ENCODE measurements at places on chromosomes 1 and 21. TPM values are rescaled to one million over a fixed set of nuclear protein-coding genes. Genes with fewer than 3 reads are reported as not detected.

DNA sequence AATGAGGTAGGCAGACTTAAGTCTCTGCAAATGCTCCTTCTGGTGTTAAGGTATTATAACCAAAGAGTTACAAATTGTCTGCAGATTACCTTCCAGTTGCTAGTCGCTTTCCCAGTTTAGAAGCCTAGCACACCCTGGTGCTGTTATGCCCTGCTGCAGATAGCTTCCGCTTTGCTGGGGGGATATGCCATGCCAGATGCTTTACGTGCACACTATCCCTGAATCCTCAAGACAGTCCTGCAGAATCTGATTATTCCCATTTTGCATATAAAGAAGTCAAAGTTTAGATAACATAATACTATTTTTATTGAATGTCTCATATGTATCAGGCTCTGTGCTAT lies 166.5 kb downstream of the DHRS3 start:
- no peak for DNase-seq

DNA sequence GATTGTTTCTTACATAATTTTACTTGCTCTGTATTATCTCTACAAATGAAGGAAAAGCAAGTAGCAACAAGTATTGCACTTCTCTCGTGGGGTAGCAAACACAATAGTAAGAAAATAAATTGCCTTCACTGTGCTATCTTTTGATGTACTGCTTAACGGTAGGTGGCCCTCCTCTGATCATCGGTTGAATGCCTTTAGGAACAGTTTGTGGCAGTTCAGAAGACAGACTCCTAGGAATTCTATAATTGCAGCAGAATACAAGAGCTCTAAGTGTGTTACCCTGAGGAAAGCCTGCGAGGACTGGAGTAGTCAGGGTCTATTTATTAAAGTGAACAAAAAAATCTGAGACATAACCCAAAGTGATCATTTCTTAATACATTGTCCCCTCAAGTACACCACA lies 1135.9 kb downstream of the KCNT2 start:
- no peak for DNase-seq

- DNase-seq = no peak
These were observed 265.8 kb upstream of the CSF3R start for GRCh38 chr1:36748466-36748865.

DNA sequence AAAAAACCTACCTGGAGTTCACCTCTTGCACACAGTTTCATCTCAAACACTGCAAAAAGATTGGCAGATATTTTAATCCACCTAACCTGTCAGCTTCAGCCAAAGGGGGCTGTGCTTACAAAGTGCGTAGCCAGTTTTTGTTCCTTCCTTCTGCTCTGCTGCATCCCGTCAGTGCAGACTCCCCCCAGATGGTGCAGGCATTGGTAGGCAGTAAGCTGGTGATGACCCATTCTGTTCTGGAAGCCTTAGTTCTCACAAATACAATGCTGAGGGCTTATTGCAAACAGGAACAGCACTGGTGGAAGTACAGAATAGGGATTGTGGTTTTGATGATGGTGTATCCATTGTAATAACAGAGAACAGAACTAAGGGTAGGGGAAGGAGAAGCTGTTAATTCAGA lies 239.5 kb downstream of the RYR2 start:
- no peak for DNase-seq

DNA sequence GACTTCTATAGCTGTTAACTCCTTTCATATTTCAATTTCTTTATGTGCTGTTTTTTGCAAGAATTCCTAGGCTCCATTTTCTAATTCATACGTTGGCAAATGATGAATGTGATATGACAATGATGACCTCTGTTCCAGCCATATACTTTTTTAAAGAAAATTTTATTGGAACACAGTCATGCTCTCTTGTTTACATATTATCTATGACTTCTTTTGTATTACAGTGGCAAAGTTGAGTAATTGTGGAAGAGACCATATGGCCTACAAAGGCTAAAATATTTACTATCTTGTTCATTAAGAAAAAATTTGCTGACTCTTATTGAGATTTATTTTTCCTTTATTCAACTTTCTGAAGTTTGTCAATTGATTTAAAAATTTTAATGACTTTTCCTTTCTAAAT lies 7.1 kb downstream of the IFI44L start:
- DNase-seq = no peak

GRCh38 chr1:225977937-225978748 lies 21.0 kb downstream of the SDE2 start:
- peak; percentile 10 for DNase-seq

GRCh38 chr1:53460211-53460634 lies 1.0 kb downstream of the DMRTB1 start:
- DNase-seq = no peak

DNA sequence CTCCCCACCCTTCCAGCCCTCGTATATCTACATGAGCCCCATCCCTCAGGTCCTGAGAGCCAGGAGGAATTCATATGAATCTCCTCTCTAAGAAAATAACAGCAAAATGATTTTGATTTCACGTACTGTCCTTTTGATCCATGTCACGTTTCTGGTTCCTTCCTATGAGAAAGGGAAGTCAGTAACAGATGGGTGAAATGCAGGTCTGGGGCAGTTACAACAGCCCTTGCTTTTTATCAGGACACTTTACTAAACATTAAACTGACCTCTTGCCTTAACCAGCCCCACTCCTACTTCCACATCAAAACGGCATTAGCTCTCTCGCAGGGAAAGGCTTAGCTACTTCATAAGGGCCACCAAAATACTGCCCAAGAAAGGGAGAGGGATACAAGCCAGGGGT lies 59.0 kb downstream of the SPATA46 start:
- no peak for DNase-seq

DNA sequence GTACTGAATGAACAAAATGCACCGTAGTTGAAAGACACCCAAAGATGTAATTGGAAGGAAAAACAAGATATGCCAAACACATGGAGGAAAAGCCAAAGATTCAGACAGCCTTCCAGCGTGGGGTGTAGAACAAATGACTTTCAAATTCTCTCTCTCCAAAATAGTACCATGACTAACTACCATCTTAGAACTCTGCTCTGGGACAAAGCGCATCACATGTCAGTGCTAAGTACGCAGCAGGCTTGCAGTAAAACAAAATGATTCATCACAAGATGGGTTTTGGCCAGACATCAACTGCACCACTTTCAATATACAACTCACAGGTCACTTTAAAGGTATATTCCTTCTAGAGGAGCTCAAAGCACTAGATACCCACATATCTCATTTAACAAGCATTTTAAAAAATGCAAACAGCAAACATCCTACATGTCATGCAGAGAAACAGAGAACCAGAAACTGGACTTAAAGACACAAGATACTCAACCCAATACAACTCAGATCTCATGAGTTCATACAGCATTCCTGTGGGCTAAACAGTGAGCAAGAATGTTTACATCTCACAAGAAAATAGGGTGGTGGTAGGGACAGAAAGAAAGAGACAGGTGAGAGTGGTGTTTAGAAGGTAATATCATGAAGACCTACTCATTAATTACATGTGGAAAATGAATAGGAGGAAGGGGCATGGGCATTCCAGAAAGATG lies 75.7 kb downstream of the BCAR3 start:
- no peak for DNase-seq

DNA sequence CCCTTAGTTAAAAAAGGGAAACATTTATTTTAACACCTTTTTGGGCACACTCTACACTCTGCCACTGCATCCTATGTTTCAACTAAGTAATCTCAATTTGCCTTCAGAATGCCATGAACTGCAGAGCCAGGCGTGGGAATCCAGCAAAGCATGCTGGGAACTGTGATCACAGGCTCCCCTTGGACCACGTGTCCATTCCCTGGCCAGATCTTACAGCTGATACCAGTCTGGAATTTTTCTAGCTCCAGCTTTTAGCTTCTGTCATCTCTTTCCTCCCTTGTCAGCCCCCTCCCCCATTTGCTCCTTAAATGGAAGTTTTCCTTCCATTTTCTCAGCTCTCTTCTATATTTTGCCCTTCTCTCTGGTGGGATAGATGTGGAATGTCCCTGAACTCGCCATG lies 29.4 kb downstream of the RCSD1 start:
- no peak for DNase-seq

- peak; percentile 58 for DNase-seq
These were observed 10.6 kb upstream of the GADD45A start for GRCh38 chr1:67674260-67675011.

DNA sequence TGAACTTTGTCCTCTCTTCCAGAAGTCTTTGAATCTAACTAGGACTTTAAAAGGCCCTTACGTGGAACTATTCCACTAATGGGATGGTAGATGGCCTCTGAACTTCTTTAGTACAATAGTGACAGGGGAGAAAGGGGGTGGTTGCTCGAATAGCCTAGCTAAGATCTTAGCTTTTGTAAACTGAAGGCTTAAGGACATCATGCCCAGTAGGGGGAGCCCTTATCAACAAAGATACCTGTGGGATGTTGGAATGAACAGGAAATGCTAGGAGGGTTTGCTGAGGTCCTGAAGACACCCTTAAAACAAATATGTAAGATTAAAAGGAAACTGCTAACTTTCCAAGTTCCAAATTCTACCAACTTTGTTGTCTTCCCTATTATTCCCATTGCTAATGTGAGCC lies 33.2 kb downstream of the NHLH2 start:
- peak; percentile 28 for DNase-seq

- DNase-seq = no peak
These were observed 105.0 kb downstream of the FNBP1L start for GRCh38 chr1:93552741-93553455.

GRCh38 chr1:233282582-233282886 lies 13.0 kb downstream of the PCNX2 start:
- DNase-seq = no peak

- peak; percentile 59 for DNase-seq
These were observed 27.1 kb upstream of the LEPR start for GRCh38 chr1:65393347-65393746.

- DNase-seq = no peak
These were observed 38.3 kb downstream of the ECE1 start for GRCh38 chr1:21251773-21252471.

DNA sequence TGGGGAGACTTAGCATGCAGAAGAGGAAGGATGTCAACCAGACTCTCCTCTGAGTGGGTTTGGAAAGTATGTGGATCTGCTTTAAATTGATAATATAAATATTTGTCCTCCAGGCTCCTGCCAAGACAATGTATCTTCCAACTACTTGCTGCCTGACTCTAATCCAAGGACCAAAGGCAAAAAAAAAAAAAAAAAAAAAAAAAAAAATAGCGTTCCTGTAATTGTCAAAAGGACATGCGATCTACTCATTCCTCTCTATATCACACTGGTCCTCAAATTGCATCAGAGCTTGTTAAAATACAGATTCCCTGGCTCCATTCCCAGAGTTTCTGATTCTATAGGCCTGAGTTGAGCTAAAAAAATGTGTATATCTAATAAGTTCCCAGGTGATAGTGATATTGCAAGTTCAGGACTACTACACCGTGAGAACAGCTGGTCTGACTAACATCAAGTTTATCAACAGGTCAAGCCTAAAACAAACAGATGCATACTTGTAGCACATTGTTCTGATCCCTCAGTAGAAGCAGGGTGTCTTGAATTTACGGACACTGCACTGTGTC lies 141.3 kb downstream of the TNR start:
- DNase-seq = no peak

NUAK2 gene
- total RNA-seq = 13.0 TPM

CDK18 gene
- 1.4 TPM for total RNA-seq

NBPF6 gene
- total RNA-seq = not detected

SLC37A1 gene
- 13.3 TPM for total RNA-seq

FCGR1A gene
- 0.58 TPM for total RNA-seq

NT5C1A gene
- not detected for total RNA-seq

CYP4A11 gene
- not detected for total RNA-seq

C1orf94 gene
- not detected for total RNA-seq

ZNF683 gene
- not detected for total RNA-seq

GRHL3 gene
- 0.10 TPM for total RNA-seq

FMO5 gene
- total RNA-seq = 0.53 TPM

TMEM269 gene
- total RNA-seq = not detected

CCDC28B gene
- total RNA-seq = 20.2 TPM

Measured in activated CD4-positive, alpha-beta memory T cell treated with anti-CD3 and anti-CD28 coated beads, Interleukin-2, amount 10 ng/mL, durations not matched to agents 7 days and 5 days (primary cell).